ENCODE measurements at places on chromosomes 6 and 20. TPM values are rescaled to one million over a fixed set of nuclear protein-coding genes. Genes with fewer than 3 reads are reported as not detected.

The PRDM13 gene
- not detected for total RNA-seq

GRCh38 chr6:16871047-16871446 lies 109.8 kb upstream of the ATXN1 start:
- no peak for DNase-seq

DNA sequence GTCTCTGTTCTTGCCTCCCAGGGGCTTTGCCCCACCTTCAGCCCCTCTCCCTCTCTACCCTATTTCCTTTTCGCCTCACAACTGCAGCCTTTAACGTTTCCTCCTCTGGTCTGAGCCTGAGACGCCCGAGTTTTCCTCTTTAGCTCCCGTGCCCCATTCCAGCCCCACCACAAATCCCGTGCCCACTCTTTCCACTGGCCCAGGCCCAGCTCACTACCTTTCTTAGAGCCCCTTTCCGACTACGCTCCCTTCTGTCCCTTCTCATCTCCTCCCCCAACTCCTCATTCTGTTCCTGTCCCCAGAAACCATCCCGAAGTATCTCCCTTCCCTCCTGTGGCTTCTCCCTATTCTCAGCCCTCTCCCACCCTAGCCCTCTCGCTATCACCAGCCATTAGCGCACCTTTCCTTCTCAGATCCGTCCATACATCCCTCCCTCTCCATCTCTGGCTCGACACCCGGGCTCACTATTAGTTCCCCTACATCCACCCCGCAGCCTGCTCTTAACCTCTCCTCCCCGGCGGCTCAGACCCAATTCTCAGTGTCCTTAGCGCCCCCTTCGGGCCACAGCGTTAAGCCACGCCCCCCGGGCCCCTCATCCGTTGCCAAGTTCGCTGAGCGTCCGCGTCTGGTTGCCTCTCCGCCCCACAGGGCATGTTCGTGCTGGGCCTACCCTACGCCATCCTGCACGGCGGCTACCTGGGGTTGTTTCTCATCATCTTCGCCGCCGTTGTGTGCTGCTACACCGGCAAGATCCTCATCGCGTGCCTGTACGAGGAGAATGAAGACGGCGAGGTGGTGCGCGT lies 2.7 kb downstream of the SLC32A1 start:
- DNase-seq: no peak

DNA sequence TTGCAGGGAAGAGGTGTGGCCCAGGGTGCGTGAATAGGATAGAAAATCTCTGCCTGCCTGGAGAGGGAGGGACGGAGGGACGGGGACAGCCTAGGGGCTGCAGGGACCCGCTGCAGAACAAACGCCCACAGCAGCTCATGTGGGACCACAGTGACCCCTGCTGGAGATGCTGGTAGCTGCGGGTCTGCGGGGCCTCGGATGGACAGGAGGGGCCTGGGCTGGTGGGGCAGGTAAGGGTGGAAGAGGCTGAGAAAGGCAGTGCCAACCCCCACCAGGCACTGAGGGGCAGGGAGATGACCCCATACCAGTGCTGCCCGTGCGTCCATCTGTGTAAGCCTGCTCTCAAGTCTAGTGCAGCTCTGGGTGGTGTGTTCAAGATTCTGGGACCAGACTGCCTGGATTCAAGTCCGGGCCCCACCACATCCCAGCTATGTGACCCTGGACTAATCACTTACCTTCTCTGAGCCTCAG lies 39.4 kb downstream of the KIAA1755 start:
- peak; percentile 70 for DNase-seq

The PHF3 gene
- 64.0 TPM for total RNA-seq

The NKX2-2 gene
- 1.4 TPM for total RNA-seq

DNA sequence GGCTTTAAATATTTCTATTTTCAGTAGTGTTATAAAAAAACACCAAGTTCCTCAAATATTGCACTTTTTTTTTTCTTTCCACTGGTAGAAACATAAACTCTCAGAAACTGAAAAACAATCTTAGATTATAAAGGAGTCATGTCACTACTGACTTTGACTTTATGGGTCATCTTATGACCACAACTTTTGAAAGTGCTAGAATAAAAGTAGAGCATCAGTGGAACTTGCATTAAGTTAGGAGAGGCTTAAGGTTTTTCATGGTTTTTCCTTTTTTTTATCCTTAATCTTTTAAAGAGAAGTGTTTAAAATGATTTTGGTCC lies 56.6 kb upstream of the SUPT3H start:
- DNase-seq: no peak

The RIPOR2 gene
- 1.7 TPM for total RNA-seq

The TBP gene
- total RNA-seq: 11.0 TPM

- DNase-seq: no peak
Measured at GRCh38 chr20:51342510-51343236, 199.8 kb downstream of the NFATC2 start.

The CAGE1 gene
- not detected for total RNA-seq

The ESR1 gene
- total RNA-seq: 0.18 TPM

DNA sequence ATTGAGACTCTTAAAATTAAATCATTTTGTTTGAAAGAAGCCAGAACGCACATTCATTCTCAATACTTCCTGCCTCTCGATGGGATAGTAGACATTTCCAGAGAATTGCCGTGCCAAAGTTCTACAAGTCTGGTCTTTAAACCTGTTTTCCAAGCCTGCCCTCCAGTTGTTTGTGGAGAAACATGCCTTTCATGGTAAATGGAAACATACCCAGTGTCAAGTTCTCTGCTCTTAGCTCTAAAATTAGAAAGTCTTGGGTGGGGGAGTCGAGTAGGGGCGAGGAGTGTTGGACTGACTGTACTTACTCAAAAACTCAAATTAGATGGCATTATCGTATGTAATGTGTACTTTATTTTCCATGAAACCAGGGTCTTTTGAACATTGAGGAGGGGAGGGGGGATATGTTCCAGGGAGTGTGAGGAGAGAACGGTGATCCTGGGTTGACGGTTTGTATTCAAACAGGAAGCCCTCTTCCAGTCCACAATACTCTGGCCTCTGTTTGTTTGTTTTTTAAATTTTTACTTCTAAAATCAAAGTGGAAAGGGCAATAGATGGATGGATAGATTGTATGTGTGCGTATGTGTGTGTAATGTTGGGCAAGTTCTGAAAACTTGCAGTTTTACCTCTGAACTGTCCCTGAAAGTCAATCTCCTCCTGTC lies 106.8 kb upstream of the ARMC2 start:
- DNase-seq: no peak

The CGA gene
- not detected for total RNA-seq

Measured in left colon (tissue), 2 donors.